ENCODE measurements at places on chromosomes 7 and 10.
A peak's percentile ranks its signal among the peaks of the same experiment; 100 is the strongest.

- no peak for DNase-seq
Measured at GRCh38 chr7:28688174-28688573, 270.0 kb downstream of the TRIL start.

- no peak for DNase-seq
Measured at GRCh38 chr7:37000511-37000910, 276.2 kb upstream of the AOAH start.

DNA sequence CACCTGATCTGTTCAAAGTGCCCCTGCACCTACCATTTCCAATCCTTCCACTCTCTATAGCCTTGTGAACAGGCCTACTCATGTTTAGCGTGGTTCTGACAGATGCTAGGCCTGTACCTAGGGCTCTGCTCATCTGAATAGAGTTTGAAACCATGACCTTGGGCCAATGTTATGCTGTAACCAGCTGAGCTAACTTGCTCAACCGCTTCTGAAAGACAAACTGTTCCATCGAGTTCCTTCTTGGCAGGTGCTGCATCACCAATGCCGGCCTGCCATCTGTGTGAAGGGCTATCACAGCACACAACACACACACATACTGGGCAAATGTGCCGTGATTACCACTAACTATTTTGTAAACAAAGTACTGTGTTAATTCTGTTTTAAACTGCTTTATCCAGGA lies 419.0 kb upstream of the GALNT17 start:
- DNase-seq: no peak

GRCh38 chr7:51647486-51647885 lies 330.9 kb upstream of the COBL start:
- DNase-seq: no peak

GRCh38 chr10:79137826-79138225 lies 69.1 kb downstream of the ZMIZ1 start:
- no peak for DNase-seq

GRCh38 chr10:44932517-44933450 lies 21.6 kb downstream of the TMEM72 start:
- DNase-seq: peak; percentile 4

DNA sequence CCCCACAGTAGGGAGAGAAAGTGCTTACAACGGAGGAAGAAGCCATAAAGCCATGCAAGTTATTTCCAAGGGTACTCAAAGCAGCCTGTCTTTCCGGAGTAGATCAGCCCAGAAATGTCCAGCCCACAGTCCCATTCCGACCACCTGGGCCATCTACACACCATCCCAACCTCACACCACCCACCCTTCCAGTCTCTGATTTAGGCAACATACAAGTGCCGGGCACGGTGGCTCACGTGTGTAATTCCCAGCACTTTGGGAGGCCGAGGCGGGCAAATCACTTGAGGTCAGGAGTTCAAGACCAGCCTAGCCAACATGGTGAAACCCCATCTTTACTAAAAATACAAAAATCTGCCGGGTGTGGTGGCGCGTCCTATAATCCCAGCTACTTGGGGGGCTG lies 35.1 kb downstream of the LRRC20 start:
- no peak for DNase-seq

DNA sequence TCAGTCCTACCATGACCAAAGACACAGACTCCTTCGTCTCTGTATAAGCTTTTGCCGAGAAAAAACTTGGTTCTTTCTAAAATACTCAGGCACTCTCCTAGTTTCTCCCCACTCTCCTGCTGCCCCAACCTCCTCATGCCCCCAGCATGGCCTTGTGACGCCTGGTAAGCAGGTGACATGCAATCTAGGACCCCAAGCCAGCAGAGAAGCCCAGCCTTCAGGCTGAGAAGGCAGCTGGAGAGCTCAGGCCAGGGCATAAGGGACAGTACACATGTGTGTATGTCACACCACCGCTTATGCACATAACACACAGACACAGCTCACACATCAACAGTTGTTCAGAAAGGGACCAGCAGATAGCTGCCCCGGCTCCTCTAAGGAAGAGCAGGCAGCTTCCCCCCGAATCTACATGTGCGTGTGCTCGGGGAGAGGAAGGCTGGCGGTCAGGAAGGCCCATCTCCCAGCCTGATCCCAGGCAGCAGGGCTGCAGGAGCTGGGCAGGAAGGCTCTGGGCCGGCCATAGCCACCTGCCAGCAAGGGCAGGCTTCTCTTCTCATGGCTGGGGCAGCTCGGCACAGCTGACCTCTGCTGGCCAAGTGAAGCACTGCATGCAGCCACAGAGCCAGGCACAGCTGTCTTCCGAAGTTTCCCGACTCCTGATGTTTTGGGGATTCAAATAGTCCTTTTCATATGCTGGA lies 8.5 kb downstream of the DDX56 start:
- DNase-seq: no peak

- DNase-seq: no peak
Measured at GRCh38 chr7:3436746-3437145, 135.7 kb downstream of the SDK1 start.

DNA sequence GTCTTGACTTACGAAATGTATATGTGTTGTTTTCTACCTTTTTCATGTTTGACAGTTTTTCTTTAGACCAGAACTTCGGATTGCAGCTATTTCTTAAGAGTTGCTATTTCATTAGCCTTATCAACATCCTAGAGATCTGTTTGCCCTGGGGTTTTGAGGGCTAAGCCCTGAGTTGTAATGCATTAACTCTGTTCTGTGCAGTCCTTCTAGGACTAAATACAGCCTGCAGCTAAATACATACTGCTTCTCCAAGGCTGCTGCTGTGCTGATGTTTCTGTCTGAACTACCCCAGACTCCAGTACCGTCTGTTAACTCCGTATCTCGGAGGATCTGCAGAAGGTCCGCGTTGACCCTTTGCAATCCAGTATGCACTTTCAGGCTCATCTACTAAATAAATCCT lies 26.5 kb downstream of the KIAA1217 start:
- DNase-seq: no peak

DNA sequence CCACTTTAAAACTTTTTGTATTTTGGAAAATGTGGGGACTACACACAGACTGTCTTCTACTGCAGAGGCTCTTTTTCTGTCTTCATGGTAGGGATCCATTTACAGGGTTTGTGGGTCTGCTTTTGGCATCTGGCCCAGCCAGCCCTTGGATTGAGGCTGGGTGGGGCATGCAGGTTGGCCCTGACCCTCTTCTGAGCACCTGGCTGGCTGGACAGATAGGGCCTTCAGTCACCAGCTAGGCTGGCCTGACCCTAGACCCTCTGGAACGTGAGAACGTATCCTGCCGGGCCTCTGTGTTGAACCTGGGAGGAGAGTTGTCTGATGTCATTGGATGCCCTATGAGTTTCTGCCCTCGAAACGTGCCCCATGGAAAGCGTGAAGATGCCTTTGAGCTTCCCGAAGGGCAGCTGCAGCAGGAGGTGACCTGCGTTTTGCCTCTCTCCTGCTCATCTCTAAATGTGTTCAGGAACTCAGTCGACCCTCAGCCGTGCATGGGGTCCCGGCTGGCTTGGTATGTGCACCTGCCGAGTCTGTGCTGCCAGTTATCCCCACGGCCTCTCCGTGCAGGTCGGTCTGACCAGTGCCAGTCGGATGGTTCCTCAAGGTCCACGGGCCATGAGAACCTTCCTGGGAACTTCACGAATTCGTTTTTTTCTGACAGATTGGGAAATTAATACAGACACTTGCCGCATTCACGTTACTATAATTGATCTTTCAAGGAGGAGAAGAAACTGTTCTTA lies 74.9 kb downstream of the MGMT start:
- DNase-seq: no peak

GRCh38 chr7:129454249-129454551 lies 20.0 kb downstream of the STRIP2 start:
- no peak for DNase-seq

GRCh38 chr7:155224116-155224811 lies 73.4 kb upstream of the INSIG1 start:
- peak; percentile 59 for DNase-seq

DNA sequence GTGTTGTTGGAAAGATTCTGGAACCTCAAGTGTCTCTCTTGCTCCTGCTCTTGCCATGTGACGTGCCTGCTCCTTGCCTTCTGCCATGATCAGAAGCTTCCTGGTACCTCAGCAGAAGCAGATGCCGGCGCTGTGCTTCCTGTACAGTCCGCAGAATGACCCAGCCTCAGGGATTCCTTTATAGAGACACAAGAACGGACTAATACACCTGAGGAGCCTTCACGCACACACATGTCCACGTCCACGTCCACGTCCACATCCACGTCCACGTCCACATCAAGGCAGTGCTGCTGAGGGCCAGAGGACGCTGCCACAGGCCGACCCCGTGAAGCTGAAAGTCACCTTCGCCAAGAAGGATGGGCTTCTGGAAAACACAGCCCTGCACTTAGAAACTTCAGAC lies 190.1 kb downstream of the MAD1L1 start:
- DNase-seq: no peak

DNA sequence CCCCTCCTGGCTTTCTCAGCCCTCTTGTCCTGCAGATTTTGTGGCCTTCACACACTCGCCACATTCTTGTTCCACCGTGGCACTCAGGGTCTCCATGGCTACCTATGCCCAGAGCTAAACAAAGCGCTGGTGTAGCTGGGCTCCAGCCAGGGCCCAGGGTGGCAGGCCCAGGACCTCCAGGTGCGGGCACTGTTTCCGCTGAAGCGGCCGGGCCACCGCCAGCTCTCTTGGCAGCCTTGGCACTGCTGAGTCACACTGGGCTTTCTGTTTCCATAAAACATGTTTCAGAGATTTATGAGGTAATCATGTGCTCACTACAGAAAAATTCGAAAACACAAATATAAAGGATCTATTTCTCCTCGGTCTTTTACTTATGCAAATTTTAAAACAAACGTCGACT lies 51.3 kb downstream of the AOC1 start:
- peak; percentile 57 for DNase-seq

DNA sequence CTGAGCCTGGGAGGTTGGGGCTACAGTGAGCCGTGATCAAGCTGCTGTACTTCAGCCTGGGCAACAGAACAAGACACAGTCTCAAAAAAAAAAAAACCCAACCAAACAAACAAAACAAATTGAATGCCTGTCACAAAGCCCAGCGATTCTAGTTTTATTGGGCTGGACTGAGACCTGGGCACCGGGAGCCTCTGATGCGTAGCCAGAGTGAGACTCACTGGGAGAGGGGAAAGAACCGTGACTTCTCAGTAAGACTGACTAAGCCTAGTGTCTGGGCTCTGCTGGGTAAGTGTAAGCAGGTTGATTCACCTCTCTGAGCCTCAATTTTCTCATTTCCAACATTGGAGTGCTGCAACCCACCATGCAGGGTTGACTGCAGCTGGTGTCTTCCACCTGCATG lies 10.1 kb upstream of the LEP start:
- DNase-seq: no peak

DNA sequence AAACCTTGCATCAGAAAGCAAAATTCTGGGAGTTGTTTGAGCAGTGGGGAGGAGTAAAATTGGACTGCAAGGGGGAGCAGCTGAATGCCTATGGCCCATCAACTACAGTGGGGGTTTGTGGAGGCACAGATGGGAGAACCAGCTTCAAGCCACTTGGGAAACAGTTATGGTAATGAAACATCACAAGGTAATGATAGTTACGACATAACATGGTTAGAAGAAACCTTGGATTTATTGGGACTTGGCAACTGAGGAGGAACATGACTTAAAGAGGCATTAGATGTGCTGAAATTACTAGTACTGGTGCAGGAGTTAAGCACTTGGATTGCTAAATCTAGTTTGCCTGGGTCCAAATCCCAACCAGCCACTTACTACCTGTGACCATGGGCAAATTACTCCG lies 868.4 kb downstream of the KCNMA1 start:
- DNase-seq: no peak

GRCh38 chr7:103349805-103350204 lies 2.4 kb downstream of the PSMC2 start:
- no peak for DNase-seq

- no peak for DNase-seq
Measured at GRCh38 chr10:113880236-113880635, 25.8 kb downstream of the NHLRC2 start.

DNA sequence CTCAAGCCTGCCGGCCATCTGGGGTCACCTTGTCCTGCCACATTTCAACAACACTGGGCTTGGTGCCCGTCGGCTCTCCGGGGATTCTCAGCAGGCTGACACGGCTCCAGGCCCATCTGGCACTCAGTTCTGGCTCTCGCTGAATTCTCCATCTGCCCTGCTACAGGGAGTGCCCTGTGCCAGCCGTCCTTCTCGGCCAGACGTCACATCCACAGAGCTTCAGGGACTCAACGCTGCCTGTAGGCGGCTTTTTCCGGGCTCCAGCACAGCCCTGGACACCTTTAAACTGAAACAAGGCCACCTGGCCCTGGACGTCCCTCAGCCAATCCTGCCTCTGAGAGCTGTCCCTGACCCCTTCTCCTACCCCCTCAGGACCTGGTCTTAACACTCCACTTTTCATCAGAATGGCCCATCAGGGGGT lies 43.0 kb downstream of the TMEM130 start:
- DNase-seq: no peak

- no peak for DNase-seq
Measured at GRCh38 chr7:66142334-66142733, 27.7 kb downstream of the CRCP start.

DNA sequence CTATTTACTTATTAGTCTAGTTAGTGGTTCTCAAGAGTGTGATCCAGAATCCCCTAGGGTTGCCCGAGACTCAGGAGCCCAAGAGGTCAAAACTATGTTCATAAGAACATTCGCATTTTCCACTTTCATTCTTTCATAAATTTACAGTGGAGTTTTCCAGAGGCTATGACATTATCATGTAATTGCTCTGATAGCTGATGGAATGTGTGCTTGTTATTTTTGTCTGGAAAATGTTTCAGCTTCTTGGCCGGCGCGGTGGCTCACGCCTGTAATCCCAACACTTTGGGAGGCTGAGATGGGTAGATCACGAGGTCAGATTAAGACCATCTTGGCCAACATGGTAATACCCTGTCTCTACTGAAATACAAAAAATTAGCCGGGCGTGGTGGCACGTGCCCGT lies 10.1 kb downstream of the PURB start:
- no peak for DNase-seq

DNA sequence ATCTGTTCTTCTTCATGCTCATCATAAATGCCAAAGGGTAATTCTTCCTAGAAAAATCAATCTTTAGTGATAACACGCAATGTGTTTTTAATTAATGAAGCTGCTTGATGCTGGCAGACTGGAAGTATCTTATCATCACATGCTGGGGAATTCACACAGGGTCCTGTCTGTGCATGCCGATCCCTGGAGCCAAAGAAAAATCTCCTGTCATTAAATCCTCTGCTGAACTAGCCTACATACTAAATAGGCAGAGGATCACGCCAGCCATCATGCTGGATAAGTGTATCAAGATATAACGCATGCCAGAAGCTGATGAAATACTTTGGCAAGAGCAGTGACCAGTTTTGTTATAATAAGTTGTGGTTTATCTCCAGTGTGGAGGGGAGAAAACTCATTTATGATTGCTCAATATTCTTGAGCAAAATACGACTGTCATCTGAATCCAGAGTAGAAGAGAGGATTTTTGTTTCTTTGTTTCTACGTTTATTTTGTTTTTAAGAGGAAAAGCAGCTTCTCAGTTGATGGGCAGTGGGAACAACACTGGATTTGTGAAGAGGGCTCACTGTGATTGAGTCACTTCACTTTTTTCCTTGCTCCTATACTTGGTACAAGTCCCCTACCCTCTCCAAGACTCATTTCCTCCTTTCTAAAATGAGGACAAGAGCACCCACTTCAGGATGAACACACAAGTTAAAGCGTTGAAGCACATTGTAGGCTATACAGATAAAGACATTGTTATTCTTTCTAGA lies 649.1 kb downstream of the TNS3 start:
- no peak for DNase-seq

Data from NCI-H526 (cell line).